ENCODE measurements at places on chromosomes 12 and 14.

DNA sequence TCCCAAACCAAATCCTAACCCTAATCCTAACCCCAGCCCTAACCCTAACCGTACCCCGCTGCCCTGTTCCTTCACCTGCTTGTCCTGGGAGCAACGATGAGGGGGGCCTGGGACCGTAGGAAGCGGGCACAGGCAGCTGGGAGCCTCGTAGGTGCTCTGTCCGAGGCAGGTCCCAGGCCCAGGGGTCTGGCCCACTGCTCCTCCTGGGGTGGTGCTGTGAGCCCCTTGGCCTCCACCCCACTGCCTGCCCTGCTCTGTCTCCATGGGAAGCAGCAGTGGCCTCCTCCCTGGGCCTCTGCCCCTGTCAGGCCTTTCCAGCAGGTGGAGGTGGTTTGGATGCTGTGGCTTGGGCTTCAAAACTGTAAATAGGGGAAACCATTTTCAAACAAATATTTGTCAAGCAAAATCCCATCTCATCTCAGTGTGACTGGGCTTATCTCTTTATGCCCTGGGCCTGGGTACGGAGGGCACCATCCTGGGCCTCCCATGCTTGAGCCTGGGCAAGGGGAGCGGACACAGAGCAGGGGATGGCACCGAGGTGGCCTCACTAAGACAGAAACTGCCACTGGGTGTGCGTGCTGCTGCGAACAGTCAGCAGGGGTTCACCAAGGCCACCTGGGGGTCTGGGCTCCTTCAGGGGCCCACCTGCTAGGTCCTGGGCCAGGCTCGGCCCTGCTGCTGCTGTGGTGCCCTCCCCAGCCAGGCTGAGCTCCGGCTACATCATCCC is 3.7 kb upstream of the BEGAIN start:
- no peak for DNase-seq

DNA sequence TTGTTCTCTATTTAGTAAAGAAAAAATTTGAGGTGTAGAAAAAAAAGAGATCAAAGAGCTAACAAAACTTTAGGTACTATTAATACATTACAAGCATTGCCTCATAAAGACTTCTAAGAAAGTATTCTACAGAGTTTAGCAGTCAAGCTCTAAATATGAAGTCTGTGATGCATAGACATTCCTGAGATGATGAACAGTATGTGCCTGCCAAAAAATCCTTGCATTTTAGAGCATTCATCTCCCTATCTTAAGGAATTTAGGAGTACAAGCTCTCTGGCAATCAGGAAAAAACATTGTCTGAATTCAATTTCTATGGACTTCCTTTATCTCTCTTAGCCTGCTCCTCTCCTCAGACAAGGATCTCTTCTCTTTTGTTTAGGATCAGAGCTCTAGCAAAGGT is 202.6 kb upstream of the LRFN5 start:
- DNase-seq, result no peak

GRCh38 chr12:10027721-10028120 is 2.8 kb upstream of the CLEC9A start:
- DNase-seq, result no peak

GRCh38 chr14:49858383-49858782 is 5.8 kb upstream of the NEMF start:
- DNase-seq, result no peak

- DNase-seq, result no peak
Observed at GRCh38 chr14:49622022-49622607, 1.5 kb downstream of the MGAT2 start.

- peak; percentile 13 for DNase-seq
Observed at GRCh38 chr14:100105357-100106169, 40.3 kb downstream of the EVL start.

DNA sequence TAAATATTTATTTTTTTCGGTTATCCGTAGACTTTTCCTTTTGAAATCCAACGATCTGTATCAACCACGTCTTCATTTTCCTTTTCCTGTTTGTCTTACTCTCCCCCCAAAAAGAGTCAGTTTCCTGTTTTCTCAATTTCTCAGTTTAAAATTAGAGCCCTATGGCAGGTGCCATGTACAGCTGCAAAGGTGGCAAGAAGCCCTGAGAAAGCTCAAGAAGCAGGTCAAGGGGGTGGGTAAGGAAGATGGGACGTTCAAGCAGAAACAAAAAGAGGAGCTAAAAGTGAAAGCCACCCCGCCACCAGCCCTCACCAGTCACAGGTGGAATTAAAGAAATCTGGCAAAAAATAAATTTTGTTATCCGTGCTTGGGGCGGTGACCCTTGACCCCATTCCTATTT is 26.7 kb downstream of the SLC35E3 start:
- DNase-seq, result no peak

- DNase-seq, result no peak
Observed at GRCh38 chr14:43872752-43873655, 634.1 kb downstream of the FSCB start.

- DNase-seq, result no peak
Observed at GRCh38 chr14:97185186-97185585, 388.0 kb downstream of the VRK1 start.

DNA sequence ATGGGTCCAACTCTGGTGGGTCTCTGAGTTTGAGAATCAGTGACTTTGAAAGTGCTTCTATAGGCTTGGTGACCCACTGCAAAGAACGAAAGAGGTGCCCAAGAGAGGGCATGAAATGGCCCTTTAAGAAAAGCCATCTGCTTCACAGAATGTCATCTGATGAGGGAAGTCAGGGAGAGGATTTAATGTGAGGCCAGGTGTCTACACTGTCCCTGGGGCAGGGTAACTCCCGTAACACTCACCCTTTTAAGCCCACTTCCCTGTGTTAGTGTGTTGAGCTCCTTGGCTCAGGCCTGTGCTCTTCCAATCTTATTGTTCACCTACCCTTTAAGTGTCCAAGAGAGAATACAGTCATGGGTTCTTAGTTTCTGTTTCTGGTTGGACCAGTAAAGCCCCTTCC is 16.4 kb upstream of the SRSF5 start:
- DNase-seq, result no peak

- no peak for DNase-seq
Observed at GRCh38 chr12:124334976-124335375, 40.1 kb downstream of the RFLNA start.

- DNase-seq, result no peak
Observed at GRCh38 chr14:90023176-90023896, 38.5 kb upstream of the KCNK13 start.

GRCh38 chr14:66643344-66643743 is 135.4 kb downstream of the GPHN start:
- DNase-seq, result no peak

DNA sequence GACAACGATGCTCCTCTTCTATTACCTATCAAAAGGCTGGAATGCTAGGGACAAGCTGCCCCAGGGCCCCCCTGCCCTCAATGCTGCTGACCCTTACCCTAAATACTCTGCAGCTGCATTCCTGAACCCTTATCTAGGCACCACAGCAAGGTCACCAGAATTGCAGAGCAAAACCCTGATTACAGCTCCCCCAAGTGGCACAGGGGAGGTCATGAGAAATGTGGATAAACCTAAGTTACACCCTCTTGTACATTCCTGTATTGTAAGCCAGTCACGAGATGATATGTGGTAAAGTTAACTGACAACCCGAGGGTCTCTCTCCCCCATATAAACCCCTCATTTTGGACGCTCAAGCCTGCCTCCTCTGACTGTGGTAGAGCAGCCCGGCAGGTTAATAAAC is 411.8 kb upstream of the STXBP6 start:
- no peak for DNase-seq

- no peak for DNase-seq
Observed at GRCh38 chr12:104694161-104694560, 237.4 kb downstream of the CHST11 start.

- DNase-seq, result no peak
Observed at GRCh38 chr14:101920271-101920670, 44.1 kb upstream of the DYNC1H1 start.

GRCh38 chr12:66302827-66303169 is 505 bp downstream of the HELB start:
- DNase-seq, result no peak

GRCh38 chr12:67630373-67631088 is 18.0 kb upstream of the DYRK2 start:
- DNase-seq, result no peak

DNA sequence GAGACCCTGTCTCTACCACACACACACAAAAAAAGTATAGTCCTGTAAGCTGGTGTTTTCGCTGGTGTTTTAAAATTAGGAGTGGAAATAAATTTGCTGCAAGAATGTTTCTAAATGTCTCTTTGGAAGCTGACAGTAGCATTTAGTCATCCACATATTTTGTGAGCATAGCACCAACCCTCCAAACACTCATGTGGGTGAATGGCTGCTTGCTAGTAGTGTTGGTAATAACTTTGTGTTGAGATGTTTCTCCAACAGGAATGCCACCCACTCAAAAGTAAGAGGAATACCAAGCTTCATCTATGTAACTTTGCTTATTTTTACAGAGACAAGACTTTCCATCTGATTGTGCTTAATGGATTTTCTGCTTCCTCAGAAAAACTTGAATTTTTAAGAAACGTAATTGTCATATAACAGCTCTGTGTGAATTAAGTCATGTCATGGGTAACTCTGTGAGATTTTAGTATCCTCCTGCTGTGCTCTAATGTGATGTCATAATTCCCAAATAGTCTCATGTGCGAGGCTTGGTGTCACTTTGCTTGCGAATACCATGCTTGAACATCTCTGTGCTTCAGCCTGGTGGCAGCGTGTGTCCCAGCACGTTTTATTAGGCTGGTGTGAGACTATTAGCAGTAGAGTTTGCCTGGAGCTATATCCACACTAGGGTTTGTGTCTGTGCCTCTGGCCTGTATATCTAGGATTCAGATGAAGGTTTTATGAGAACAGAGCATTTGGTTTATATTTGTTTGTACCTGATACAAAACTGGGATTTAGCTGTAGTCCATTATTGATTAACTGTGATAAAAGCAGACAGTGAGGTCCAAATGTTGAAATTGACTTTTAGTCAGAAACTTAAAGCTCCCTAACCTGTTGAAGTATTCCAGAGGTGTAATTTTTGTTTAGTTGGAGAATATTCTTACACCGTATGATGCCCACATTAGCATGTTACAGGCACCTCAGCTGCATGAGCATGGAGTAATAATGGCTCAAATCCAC is 80.5 kb downstream of the FBXW8 start:
- no peak for DNase-seq

GRCh38 chr12:39884616-39885125 is 221.2 kb downstream of the SLC2A13 start:
- DNase-seq, result no peak

DNA sequence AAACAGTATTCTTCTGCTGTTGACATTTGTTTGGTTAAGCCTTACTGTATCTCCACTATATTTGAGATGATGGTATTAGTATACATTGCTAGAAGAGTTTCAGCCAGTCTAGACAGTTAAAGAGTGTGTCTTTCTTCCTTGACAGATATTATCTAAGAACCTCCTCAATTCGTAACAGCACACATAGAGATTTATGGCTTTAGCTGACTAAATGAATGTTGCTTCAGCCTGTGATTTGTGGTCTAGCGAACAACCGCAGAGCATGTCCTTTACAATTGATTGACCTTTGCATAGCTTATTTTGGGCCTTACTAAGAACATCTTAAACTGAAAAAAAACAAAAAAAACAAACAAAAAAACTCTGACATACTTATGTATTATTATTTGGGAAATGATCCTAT is 122.2 kb downstream of the DAAM1 start:
- no peak for DNase-seq

DNA sequence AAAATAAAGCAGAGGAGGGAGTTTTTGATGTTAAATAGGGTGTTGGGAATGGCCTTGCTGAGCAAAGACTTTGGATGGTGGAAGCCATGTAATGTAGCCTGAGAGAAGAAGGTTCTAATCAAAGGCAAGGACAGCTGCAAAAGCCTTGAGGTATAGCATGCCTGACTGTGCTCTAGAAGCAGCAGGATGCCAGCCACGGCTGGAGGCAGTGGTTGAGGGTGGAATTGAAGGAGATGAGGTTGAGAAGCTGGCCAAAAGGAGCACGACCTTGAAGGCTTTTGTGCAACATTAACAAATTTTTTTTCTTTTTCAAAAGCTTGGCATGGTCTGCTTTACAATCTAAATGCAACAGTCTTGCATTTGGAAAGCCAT is 42.3 kb upstream of the CSRP2 start:
- DNase-seq, result no peak

GRCh38 chr14:89481196-89481595 is 64.2 kb upstream of the FOXN3 start:
- no peak for DNase-seq

- DNase-seq, result no peak
Observed at GRCh38 chr12:69468237-69469026, 1.8 kb upstream of the FRS2 start.

GRCh38 chr14:34404416-34404815 is 57.6 kb downstream of the SPTSSA start:
- DNase-seq, result no peak

DNA sequence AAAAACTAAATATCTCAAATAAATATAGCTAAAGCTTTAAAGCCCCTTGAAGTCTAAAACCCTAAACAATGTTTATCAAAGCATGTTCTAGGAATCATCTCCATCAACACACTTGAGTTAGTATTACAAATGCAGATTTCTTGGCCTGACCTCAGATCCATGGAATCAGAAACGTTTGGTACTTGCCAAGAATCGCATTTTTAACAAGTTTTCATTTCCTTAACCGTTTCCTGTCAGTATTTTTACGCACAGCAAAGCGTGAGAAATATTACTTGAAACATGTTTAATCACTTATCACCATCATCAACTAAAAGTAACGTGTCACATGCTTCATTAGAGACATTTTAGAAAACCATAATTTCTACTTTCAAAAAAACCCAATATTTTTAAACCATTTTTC is 9.7 kb downstream of the SLCO1C1 start:
- DNase-seq, result no peak

GRCh38 chr14:100604709-100605108 is 17.5 kb upstream of the BEGAIN start:
- DNase-seq, result no peak

GRCh38 chr12:120470150-120470784 is 719 bp upstream of the SRSF9 start:
- DNase-seq, result no peak

DNA sequence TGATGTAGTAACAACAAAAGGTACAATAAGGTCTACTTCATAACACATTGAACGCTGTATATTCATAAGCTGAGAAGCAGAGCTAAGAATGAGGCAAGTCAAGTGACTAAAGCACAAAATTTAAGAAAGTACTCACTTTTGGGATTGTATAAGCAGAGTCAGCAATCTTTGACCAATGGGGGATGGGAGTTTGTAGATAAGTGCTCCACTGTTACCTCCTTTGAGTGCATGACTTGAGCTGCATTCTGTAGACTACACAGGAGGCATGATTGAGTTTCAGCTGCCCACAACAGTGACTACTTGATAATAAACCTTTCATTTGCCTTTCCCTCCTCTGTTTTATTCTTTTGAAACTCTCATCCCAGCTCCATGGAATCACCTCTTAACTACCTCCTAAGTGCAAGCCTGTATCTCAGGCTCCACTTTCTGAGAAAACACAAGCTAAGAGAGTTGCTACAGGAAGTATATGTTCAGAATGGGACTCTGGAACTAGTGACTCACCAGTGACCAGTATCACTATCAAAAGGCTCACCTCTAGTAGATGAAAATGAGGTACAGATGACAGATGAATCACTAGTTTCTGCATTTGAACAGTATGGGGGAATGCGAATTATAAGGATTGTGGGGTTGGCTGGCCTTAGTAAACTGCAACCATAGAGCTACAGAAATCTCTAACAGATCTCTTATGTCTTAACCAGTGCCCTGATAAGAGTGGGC is 49.2 kb downstream of the SLC35F4 start:
- no peak for DNase-seq

Data from midbrain (tissue), 1 donor.